Amniotic epithelial cell (primary cell): ENCODE measurements at places on chromosomes 4 and X.
A peak's percentile ranks its signal among the peaks of the same experiment; 100 is the strongest.

- DNase-seq: no peak
Measured at GRCh38 chrX:39893417-39894338, 204.1 kb downstream of the BCOR start.

- no peak for DNase-seq
Measured at GRCh38 chr4:82352825-82353366, 20.9 kb downstream of the HNRNPD start.

DNA sequence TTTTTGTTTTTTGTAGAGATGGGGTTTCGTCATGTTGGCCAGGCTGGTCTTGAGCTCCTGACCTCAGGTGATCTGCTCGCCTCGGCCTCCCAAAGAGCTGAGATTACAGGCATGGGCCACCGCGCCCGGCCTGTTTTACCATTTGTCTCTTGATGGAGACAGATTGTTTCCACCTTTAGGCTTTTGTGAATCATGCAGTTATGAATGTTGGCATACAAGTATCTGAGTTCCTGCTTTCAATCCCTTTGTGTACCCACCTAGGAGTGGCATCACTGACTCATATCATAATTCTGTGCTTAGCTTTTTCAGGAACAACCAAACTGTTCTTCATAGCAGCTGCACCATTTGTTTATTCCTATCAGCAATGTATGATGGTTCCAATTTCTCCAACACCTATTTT lies 20.2 kb upstream of the MGST2 start:
- DNase-seq: no peak

DNA sequence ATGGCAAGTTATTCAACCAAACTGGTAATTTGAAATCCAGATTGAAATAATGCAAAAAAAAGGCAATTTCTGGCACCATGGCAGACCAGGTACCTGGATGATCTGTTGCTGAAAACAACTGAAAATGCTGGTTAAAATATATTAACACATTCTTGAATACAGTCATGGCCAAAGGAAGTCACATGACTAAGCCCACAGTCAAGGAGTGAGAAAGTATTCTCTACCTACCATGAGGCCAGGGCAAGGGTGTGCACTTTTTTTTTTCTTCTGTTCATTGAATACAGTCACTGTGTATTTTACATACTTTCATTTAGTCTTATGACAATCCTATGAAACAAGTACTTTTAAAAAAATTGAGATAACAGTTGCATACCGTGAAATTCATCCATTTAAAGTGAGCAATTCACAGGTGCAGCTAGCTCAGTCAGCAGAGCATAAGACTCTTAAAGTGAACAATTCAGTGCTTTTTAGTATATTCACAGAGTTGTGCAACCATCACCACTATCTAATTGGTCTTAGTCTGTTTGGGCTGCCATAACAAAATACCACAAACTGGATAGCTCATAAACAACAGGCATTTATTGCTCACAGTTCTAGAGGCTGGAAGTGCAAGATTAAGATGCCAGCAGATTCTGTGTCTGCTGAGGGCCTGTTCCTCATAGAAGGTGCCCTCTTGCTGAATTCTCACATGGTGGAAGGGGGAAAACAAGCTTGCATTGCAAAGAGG lies 4.8 kb upstream of the MPP1 start:
- peak; percentile 70 for DNase-seq

DNA sequence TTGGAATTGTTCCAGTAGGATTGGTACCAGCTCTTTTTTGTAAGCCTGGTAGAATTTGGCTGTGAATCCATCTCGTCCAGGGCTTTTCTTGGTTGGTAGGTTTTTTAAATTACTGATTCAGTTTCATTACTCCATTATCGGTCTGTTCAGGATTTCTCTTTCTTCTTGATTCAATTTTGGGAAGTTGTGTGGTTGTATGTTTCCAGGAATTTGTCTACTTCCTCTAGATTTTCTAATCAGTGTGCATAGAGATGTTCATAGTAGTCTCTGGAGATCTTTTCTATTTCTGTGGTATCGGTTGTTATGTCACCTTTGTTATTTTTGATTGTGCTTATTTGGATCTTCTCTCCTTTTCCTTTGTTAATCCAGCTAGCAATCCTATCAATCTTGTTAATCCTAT lies 248.7 kb downstream of the ARHGAP10 start:
- DNase-seq: no peak

DNA sequence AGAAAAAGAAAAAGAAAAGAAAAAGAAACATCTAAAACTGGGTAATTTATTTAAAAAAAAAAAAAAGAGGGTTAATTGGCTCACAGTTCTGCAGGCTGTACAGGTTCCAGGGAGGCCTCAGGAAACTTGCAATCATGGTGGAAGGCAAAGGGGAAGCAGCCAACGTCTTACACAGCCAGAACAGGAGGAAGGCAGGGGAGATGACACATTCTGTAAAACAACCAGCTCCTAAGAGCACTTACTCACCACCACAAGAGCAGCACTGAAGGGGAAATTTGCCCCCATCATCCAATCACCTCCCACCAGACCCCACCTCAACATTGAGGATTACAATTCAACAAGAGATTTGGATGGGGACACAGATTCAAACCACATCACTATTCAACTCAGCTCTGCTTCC lies 36.8 kb upstream of the TMEM184C start:
- peak; percentile 44 for DNase-seq

DNA sequence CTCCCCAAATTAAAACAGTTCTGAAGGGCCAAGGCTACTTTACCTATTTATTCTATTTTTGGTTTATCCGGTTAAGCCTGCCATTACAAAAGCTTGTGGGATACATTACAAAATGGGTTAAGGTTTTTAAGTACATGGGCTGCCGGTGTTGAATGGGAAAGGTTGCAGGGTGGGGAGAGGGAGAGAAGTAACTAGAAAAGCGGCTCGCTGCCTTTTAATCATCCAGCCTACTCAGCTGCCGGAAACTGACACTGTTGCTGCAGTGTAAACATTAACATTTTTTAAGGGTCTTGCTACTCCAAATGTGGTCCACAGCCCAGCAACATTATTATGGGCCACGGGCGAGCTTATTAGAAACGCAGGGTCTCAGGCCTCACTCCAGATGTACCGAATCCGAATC lies 1.5 kb upstream of the IL1RAPL1 start:
- DNase-seq: no peak

DNA sequence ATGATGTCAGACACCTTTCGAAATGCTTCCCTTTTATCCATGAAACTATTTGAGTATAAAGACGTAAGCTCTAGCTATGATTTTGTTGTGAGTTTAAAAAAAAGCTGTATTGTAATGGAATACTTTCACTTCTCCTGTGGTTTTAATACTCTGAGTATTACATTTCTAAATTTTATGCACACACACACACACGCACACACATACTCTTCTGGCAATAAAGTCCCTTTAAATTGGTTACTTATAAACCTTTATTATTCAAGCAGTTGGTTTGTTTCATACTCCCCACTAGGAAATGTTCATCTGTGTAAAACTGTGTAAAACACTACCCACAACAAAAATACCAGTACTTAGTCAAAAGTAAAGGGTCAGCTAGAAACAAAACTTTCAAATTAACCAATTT lies 18.2 kb downstream of the VAMP7 start:
- DNase-seq: peak; percentile 35

DNA sequence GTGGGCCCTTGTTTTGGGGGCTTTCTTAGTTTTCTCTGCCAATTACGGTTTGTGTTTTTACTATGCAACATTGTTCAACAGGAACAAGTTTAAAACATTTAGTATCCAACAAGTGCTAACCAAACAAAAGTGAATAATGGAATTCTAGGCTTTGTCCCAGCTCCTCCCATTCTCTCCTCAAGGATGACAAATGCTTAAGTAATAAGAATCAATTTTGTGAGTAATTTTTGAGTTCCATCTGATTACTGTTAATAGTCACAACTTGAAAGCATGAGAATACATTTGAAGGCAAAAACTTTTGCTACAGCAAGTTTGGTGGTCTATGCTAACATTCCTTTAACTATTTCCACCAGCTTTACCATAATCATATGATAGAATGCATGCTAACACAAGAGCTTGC lies 78.1 kb upstream of the HPGD start:
- no peak for DNase-seq

DNA sequence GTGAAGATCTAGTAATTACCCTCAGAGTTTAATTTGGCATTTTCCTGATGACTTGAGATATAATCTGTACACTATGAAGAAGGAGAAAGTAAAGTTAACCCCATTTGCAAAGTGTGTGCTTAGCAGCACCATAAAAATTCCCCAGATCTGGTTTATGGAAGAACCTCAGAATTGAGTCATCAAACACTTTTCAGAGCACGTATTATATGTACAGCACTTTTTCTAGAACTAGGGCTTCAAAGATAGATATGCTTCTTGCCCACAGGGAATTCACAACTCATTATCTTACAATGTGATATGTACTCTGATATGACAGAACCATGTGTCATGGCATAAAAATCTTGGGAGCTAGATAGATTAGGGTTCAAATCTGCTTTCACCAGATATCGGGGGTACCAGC lies 150.9 kb downstream of the SLC10A7 start:
- DNase-seq: peak; percentile 78

GRCh38 chrX:121349263-121349662 lies 301.9 kb downstream of the GLUD2 start:
- DNase-seq: no peak

GRCh38 chr4:122633211-122633610 lies 12.3 kb upstream of the IL21 start:
- DNase-seq: no peak

- no peak for DNase-seq
Measured at GRCh38 chr4:81605271-81605670, 133.6 kb upstream of the RASGEF1B start.

GRCh38 chrX:136198010-136198409 lies 50.7 kb downstream of the FHL1 start:
- DNase-seq: no peak

- DNase-seq: peak; percentile 19
Measured at GRCh38 chr4:21819086-21819485, 129.5 kb downstream of the KCNIP4 start.

GRCh38 chrX:29561417-29561816 lies 653.9 kb upstream of the MAGEB2 start:
- DNase-seq: peak; percentile 11

- DNase-seq: no peak
Measured at GRCh38 chrX:31268359-31268758, 196.5 kb upstream of the FTHL17 start.

GRCh38 chr4:37780444-37781130 lies 45.9 kb upstream of the PGM2 start:
- no peak for DNase-seq

DNA sequence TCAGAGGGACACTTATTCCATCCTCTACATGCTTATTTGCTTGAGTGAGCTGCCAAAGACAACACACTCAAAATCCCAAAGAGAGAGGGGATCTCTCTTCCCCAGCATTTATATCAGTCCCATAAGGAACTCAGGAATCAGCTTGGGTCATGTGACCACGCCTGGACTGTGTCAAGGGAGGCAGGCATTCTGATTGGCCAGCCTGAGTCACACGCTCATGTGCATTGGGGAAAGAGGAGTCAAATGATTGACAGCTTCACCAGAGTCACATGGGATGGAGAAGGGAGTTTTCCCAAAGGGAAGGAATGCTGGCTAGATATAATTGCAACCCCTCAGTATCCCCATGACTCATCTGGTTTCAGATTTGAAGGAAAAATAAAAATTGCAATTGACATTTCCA lies 49.0 kb downstream of the RWDD4 start:
- peak; percentile 71 for DNase-seq

- DNase-seq: no peak
Measured at GRCh38 chrX:11553594-11553993, 112.1 kb downstream of the ARHGAP6 start.

- no peak for DNase-seq
Measured at GRCh38 chr4:37599092-37599790, 86.9 kb downstream of the RELL1 start.
